Hypothalamus (tissue), 51 donors: ENCODE measurements at places on chromosomes 1 and 21.

DNA sequence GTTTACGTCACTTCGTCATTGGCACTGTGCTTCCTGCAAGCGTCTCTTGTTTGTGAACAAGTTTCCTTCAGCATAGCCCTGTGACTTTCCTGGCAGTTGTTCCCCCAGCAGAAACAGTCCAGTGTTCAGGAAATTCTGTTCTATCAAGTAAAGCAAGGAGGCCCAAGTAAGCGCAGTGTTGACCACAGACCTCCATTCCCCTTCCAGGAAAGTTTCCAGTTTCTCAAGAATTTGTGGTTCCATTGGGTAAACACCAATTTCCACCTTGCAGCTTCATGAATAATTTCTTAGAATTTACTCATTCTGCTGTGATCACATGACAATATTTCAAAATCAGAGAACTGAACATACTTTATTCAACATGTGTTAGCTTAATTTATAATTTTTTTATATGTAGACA, 88.5 kb upstream of the ETV3 start:
- no peak for DNase-seq

DNA sequence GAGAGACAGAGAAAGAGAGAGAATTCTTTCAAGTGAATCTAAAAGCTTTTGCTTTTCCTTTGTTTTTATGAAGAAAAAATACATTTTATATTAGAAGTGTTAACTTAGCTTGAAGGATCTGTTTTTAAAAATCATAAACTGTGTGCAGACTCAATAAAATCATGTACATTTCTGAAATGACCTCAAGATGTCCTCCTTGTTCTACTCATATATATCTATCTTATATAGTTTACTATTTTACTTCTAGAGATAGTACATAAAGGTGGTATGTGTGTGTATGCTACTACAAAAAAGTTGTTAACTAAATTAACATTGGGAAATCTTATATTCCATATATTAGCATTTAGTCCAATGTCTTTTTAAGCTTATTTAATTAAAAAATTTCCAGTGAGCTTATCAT, 117.6 kb downstream of the PTPRC start:
- no peak for DNase-seq

DNA sequence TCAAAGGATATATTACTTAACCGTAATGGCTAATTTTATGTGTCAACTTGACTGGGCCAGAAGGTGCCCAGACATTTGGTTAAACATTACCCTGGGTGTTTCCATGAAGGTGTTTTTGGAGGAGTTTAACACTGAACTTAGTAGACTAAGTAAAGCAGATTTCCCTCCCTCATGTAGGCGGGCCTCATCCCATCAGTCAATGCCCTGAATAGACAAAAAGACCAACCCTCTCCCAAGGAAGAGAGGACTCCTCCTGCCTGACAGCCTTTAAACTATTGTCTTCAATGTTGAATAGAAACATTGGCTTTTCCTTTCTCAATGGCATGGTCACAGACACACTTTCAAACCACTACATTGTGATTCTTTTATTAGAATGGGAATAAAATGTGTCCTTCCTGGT, 121.9 kb downstream of the SETD4 start:
- no peak for DNase-seq

- no peak for DNase-seq
These were observed 83.1 kb upstream of the HAO2 start for GRCh38 chr1:119285482-119285881.

GRCh38 chr1:24186031-24186710, 918 bp downstream of the IFNLR1 start:
- no peak for DNase-seq

DNA sequence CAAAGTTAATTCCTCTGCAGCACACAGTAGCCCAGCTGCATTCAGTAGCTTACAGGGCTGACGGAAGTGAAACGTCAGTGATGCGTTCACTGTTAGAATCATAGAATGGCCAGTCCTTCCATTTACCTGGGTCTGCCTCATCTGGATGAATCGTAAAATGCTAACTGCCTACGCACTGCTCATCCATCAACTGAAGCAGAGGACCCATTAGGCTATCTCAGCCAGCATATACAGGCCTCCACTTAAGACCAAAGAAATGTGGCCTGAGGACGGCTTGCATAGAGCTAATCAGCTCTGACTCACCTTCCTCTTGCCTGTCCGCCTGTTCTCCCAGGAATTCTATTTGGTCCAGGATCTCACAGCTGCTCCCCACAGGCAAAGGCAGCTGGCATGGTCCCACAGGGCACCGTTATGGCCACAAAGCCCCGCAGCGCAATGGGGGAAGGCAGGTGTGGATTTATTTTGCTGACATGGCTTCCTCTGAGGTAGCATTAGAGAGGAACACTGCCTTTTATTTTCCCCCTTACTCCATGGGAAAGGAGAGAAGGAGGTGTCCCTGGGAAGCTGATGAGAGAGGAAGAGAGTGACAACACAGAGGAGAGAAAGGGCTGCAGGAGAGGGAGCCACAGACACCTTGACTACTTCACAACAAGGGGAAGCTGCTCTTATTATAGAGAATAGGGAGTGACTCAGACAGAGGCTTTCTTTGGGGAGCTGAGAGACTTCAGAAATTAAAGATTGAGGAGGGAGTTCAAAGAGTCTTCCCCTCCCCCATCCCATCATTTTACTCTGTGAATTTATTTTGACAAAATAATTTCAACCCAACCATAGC, 177.6 kb downstream of the HHIPL2 start:
- DNase-seq: no peak

DNA sequence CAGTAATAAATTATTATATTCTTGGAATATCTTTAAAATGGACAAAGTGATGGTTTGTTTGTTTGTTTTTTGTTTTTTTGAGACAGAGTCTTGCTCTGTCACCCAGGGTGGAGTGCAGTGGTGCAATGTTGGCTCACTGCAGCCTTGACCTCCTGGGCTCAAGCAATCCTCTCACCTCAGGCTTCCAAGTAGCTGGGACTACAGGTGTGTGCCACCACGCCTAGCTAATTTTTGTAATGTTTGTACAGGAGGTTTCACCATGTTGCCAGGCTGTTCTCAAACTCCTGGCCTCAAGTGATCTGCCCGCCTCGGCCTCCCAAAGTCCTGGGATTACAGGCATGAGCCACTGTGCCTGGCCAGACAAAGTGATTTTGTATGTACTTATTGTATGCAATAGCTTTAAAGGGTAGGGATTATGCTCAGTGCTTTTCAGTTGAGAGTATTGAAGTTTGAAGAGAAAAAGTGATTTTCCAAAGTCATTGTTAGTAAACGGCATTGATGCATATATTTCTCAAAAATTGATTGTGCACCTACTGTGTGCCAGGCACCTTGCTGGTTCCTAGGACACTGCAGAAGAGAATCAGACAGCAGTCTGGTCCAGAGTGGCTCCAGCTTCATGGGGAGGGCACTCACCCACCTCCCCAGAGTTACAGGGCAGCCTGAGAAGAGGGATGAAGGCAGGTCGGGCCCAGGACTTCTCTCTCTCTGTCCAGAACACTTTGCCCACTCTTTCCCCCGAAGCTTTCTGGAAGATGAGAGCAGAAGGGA, 34.2 kb upstream of the TTC22 start:
- no peak for DNase-seq

DNA sequence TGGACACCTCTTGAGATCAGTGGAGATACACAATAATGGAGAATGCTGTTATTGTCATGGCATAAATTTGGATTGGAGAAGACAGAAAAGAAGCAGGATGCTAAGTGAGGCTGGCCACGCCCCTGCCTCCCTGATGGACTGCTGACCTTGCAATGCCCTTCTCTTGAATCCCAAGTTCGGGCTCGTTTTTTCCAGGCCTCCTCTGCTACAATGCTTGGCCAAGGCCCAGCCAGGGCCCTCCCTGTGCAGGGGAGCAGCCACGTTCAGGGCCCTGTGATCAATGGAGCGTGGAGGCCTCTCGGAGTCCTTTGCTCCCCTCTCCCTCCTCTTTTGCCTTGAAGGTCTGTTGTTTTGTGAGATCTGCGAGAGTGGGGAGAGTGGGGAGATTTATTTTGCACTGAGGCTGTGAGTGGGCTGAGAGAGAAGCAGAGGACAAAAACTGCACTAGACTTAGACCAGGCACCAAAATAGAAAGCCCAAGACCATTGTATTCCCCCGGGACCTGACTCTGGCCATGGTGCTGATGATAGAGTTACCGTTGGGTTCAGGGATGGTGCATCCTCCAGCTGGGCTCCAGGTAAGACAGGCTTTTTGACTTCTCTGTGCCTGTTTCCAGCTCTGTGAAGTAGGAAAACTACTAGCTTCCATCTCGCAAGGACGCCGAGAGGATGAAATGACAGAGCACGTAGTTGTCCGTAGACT, 268.6 kb downstream of the KAZN start:
- no peak for DNase-seq

- DNase-seq: no peak
These were observed 17.6 kb downstream of the NOS1AP start for GRCh38 chr1:162087111-162087510.

DNA sequence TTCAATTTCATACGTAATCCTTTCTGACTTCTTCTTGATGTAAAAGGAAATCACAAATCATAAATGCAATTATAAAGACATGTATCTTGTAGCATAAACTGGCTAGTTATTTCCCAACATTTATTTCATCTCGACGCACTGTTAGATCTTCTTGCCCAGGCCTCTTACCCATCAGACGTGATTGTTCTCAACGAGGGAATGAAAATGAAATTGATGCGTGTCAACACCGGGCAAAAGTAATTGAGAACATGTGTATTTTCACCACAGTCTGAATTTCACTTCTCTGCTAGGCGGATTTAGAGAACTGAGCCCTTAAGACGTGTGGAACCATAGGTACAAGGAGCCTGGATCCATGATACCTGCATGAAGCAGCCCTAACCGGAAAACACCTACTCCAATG, 519.7 kb downstream of the KCNT2 start:
- no peak for DNase-seq

DNA sequence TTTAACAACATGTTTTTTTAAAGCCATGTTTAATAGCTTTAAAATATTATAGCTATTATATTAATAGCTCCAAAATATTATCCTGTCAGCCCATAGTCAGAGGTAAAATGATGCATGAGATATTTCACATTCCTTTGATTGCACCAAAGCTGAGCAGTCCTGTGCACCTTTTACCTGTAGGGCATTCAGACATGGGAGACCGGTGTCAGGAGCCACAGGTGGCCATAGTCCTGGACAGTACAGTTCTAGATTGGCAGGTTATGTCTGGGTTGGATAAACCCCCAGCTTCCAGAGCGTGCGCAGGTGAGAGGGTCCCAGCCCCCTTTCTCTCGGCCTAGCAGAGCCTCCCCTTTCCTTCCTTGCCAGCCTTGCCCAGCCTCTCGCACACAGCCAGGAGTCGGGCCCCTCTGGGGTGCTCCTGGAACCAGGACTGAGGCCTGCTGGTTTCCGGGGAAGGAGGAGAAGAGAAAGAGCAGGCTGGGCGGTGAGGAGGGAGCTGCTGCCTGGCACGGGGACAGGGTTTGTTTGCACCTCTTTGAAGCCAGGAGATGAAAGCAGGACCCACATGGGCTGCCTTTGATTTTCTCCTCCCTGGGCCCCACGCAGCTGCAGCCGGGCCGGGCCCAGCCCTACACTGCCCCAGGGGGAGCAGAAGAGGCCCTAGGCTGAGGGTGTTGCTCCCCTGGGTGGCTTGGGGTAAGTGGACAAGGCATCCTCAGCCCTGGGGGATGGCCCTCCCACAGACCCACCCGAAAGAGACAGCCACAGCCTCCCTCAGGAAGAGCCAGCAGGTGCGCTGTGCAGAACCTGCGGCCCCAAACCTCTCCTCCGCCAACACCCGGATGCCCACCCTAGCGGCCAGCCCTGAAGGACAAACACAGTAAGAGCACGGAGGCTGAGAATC, 75.2 kb upstream of the TARDBP start:
- no peak for DNase-seq

- no peak for DNase-seq
These were observed 655 bp downstream of the COL6A1 start for GRCh38 chr21:45982092-45982757.
